ENCODE measurements at places on chromosomes 4 and X.

- no peak for DNase-seq
Observed at GRCh38 chr4:124409044-124409443, 303.5 kb downstream of the ANKRD50 start.

DNA sequence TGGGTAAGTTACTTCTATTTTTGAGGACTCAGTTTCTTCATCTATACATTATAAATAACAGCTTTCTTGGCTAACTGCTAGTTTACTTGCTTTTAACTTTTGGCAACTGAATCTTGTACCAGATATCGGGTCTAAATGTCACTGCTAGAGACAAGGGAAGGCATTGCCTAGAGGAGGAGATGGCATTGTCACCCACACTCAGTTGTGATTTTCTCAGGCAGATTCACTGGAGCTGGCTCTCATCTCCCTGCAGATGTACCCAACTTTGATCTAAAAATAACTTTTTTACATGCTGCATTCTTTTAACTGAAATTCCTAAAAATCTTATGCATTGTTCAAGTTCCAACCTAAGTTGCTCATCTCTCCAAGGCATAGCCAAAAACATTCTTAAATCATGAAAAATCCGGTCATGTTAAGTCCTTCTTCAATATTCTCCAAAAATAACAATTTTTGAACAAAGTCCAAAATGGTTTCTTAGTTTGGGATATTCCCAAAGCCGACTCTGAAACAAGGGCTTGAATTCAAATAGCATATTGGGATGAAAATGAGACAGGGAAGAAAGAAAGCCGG, 469.0 kb upstream of the BOD1L1 start:
- DNase-seq, result no peak

DNA sequence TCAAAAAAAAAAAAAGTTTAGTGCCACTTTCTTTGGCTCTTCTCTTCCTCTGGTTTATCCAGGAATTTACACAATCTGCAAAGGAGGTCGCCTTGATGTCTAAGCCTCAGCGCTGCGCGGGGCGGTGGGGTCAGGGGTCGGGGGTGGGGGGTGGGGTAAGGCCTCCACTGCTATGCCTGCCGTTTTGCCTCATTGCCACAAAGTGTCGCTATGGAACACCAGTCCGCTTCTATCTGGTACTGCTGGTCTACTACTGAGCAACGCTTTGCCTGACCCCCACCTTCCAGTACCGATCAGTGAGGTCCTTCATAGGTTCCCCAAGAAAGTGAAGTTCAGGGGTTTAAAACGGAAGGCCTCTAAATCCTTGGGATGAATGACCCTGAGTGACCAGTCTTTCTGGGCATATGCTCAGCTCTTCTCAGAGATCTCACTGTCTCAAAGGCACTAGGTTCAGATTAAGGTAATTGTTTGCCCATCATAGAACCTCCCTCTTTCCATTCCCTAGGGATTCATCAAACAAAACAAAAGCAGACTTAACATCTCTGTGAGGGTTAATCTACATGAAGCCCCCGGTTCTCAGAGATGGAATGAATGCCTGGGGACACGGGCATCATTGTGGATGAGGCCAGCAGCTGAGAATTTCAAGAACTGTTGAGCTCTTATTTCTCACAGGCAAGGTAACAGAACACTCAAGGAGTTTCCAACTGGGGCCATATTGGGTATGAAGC, 16.9 kb upstream of the TSR2 start:
- DNase-seq, result no peak

DNA sequence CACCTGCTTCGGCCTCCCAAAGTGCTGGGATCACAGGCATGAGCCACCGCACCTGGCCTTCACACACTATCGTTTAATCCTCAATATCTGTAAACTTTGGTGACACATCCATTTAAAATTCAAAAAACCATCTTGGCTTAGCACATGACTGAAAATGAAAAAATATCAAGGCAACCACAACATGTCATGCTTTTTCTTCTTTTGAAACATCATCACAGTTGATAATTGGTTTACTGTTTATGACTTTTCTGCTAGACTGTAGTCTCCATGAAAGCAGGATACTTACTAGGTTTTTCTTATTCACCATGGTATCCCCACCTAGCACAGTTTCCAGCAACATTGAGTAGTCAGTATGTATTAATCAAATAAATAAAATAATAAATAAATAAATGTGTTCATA, 11.0 kb downstream of the GNRHR start:
- no peak for DNase-seq

- no peak for DNase-seq
Observed at GRCh38 chrX:44344687-44345086, 1.2 kb upstream of the EFHC2 start.

DNA sequence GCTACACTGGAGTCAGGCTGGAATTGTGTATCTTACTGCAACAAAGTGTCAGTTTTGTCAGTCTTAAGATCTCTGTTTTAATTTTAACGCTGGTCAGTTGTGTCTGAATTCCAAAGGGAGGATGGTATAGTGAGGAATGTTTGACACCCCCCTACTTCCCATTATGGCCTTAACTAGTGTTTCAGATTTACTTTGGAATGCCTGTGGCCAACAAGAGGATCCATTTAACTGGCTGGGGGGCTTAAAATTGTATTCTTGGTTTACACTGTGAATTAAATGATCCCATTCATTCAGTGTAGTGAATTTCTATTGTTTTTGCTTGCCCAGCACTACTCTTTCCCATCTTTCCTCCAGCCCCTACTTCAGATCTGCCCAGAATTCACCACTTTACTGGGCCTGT, 75.8 kb upstream of the IQCM start:
- no peak for DNase-seq

DNA sequence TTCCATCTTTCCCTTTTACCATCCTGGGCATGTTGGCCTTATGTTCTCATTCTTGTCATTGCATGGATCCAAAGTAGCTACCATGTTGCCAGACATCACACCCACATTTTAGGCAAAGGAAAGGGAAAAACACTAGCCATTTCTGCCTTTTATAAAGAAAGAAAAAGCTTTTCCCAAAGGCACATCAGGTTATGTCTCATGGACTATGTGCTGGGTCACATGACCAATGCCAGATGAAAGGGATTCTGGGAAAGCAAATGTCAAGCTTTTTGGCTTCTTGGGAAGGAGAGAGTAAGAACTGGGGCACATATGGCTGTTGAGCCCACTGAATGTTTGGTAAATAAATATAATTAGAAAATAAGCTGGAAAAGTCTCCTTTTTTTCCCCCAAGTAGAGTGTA, 4.3 kb upstream of the SOD3 start:
- DNase-seq, result no peak

DNA sequence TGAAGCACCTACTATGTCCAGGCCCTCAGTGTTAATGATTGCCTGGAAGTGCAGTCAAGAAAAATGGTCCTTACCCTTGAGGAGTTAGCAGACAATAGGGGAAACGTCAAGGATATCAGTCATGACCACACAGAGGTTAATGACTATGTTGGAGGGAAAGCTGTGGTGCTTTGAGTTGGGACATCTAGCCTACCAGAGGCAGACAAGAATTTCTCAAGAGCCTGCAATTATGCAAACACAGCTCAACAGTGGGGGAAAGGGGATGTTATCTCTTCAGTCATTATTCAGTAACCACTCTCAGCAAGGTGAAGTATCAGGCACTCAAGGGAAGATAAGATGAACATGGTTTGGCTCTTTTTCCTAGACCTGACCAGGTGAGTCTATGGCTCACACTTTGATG, 7.0 kb upstream of the FGFBP1 start:
- DNase-seq, result no peak

- no peak for DNase-seq
Observed at GRCh38 chr4:150117094-150117493, 38.8 kb downstream of the DCLK2 start.

DNA sequence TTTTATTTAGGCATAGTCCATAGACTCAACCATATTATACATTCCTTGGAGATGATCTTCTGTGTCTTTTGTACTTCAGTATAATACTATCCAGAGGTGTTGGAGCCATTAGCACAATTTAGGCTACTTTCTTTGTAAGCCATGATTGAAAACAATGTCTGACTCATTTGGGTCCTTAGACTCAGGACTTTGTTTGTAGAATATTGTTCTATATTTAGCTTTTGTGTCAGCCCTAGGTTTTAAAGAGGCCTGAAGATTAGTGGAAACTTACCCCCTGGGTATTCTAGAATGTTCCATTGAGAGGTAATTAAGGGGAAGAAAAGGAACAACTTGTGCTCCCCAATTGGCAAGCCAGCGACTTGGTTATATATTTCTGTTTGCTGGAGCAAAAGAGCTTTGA, 145.2 kb upstream of the SCML1 start:
- no peak for DNase-seq

GRCh38 chr4:105128208-105128607, 18.5 kb upstream of the TET2 start:
- DNase-seq, result no peak

- DNase-seq, result no peak
Observed at GRCh38 chrX:98459669-98460068, 1576.0 kb downstream of the RPA4 start.

- no peak for DNase-seq
Observed at GRCh38 chrX:68646421-68646820, 1.0 kb upstream of the STARD8 start.

DNA sequence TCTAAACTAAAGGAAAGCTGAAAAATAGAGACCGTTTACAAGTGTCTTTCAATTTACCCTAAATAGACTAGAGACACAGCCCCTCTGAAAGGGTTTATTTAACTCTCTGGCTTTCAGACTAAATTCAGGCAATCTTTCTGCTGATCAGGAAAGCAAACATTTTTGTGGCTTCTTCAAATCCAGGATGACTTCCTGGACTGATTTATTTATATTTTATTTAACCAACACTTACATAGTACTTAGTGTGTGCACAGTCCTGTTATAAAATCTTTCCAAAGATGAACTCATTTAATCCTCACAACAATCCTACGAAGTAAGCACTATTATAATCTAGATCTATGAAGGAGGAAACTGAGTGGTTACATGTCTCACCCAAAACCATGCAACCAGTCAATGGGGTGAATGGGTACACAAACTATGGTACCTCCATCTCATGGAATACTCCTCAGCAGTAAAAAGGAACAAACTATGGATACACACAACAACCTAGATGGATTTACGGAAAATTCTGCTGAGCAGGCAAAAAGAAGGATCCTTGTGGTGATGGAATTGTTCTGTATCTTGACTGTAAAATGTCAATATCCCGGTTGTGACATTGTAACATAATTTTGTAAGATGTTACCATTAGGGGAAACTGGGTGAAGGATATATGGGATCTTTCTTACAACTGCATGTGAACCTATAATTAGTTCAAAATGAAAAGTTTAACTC, 64.1 kb upstream of the MAMLD1 start:
- no peak for DNase-seq

GRCh38 chr4:139589336-139590018, 33.5 kb upstream of the SETD7 start:
- DNase-seq, result no peak

DNA sequence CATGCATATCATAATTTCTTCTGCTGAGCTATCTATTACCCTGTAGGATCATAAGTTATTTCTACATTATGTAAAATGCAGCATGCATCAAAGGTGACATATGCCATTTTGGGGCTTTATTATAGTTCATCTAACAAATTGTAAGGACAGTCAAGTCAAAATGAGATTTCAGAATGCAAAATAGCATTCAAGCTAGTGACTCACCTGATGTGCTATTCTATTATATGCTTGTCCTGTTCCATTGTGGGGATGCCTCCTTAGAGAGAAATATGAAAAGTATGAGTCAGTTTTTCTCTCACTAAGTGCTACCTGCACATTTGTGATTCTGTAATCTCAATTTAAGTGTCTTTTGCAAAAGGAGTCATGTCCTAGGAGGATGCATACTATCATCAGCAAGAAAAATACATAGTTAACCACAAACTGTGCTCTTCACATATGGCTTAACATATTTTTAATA, 647.0 kb upstream of the PCDH10 start:
- DNase-seq, result no peak

- no peak for DNase-seq
Observed at GRCh38 chrX:137565318-137565904, 516 bp upstream of the ZIC3 start.

GRCh38 chrX:9163214-9163709, 129.3 kb upstream of the FAM9B start:
- no peak for DNase-seq

- DNase-seq, result no peak
Observed at GRCh38 chrX:31934842-31935370, 863.1 kb upstream of the FTHL17 start.

DNA sequence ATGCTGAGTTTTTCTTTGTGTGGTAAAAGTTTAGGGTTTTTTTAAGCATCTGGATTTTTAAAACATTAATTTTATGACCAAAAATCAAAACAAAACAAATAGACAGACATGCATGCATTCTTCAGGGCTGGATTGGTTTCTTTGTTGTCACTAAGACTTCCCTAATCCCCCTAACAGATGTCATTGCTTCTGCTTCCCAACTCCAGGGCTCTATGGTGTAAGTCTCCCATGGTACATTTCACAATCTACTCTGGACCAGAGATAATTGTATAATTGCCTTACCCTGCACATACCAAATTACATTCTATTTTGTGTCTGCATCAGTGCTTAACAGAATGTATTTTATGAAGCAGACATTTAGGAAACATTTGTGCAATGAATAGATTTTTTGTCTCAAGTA, 529.1 kb upstream of the SMIM31 start:
- no peak for DNase-seq

DNA sequence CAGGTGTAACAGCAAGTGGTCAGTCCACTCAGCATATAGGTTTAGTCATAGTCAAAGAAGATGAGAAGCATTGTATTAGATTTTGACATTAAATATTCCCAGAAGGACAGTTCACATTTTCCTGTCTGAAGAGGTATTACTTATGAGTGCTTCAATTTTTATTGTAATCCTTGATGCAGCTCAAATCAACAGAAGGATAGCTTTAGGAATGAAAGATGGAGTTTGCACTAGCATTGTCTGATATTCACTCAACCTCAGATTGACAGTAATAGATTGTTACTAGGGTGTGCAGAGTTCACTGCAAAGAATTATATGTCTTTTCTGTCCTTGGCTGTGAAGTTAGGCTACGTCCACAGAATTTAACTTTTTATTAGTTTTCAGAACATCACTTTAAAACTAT, 764.3 kb upstream of the AADAT start:
- no peak for DNase-seq

DNA sequence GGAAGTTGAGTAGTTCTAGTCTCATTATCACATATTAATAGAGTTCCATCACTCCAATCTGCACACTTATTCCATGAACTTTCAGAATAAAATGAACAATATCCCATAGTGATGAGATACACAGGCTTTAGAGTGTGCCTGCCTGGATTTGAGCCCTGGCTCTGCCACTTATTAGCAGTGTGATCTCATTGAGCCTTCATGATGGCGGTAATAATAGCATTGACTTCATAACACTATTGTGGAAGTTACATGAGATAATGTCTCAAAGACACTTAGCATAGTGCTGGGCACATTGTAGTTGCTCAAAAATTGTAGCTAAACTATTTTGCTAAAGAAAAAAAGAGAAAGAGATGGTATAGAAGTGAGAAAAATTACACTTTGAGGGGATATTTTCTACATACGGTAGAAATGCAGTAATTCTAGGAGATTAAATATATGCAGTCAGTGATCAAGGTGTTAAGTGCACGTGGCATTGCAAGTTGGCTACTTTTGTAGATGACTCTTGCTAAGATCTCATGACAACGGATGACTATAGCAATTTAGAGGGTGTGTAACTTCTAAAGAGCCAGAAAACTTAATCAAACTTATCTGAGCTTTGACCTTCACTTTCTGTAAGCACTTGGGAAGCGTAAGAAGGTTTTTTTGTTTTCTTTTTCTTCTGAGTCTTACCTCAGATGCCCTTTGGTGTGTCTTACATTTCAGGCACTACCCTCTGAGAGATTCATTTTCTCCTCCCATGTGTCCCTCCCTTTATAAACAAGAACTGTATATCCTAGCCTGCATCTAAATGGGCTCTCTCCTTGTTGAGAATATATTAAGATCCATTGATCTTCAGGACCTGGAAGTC, 380.6 kb upstream of the NR3C2 start:
- no peak for DNase-seq
